ENCODE measurements at places on chromosomes 3 and 15.

DNA sequence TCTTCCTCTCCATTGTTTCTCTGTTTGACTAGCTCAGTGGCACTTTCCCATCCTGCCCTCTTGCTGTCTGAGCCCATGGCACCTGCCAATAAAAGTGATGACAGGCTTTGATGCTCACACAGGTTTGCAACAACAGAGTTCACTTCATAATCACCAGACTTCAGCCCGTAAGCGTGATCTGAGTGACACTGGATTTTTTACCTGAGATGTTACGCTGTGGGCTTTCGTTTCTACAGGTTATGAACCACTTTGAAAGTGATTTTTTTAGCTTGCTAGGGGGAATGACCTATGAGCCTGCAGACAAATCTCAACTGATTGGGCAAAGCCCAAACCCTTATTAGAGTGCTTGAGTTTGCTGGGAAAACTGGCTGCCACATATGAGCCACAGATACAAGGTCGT lies 173.9 kb upstream of the ICE2 start:
- DNase-seq: no peak
- peaks cover 20% of the 10 kb centered on the region for H3K4me1 ChIP-seq
- peaks cover 15% of the 10 kb centered on the region for H3K27me3 ChIP-seq
- no peak overlapping the region for H3K27ac ChIP-seq

- peak; percentile 36 for DNase-seq
- H3K4me1 ChIP-seq: peaks cover 4% of the 10 kb centered on the region
- H3K27ac ChIP-seq: no peak overlapping the region
- peak overlapping the region; percentile 34 for H3K4me3 ChIP-seq
These were observed 184.5 kb downstream of the FEZF2 start for GRCh38 chr3:62188681-62189375.

DNA sequence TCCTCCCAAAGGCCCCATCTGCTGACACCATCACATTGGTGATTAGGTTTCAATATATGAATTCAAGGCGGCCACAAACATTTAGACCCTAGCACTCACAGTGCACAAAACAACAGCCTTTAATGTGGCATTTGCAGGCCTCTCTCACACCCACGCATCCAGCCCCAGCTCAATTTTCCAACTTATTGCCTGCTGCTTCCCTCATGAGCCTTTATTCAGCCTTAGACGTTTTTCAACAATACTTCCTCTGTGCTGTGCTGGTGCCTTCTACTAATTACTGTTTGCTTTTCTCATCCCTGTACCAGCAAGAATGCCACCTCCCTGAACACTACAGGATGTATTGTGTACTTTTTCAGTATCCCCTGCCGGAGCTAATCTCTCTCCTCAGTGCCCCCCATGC lies 334.6 kb downstream of the GABRB3 start:
- H3K4me3 ChIP-seq: no peak overlapping the region
- H3K4me1 ChIP-seq: no peaks in the 10 kb centered on the region
- no peaks in the 10 kb centered on the region for H3K27me3 ChIP-seq
- no peak overlapping the region for H3K27ac ChIP-seq
- H3K36me3 ChIP-seq: no peaks in the 10 kb centered on the region

GRCh38 chr3:104388619-104389018 lies 978.1 kb upstream of the ALCAM start:
- H3K36me3 ChIP-seq: no peaks in the 10 kb centered on the region
- DNase-seq: no peak
- H3K27me3 ChIP-seq: no peaks in the 10 kb centered on the region
- H3K4me3 ChIP-seq: no peak overlapping the region

GRCh38 chr3:159929171-159930141 lies 59.2 kb upstream of the IL12A start:
- DNase-seq: peak; percentile 5
- peak overlapping the region; percentile 53 for H3K27ac ChIP-seq
- H3K4me3 ChIP-seq: no peak overlapping the region
- H3K4me1 ChIP-seq: peaks cover 8% of the 10 kb centered on the region

GRCh38 chr15:42184296-42184695 lies 23.8 kb downstream of the VPS39 start:
- no peak overlapping the region for H3K4me3 ChIP-seq
- H3K4me1 ChIP-seq: no peaks in the 10 kb centered on the region
- DNase-seq: no peak
- H3K27ac ChIP-seq: no peak overlapping the region
- H3K36me3 ChIP-seq: peaks cover 57% of the 10 kb centered on the region

DNA sequence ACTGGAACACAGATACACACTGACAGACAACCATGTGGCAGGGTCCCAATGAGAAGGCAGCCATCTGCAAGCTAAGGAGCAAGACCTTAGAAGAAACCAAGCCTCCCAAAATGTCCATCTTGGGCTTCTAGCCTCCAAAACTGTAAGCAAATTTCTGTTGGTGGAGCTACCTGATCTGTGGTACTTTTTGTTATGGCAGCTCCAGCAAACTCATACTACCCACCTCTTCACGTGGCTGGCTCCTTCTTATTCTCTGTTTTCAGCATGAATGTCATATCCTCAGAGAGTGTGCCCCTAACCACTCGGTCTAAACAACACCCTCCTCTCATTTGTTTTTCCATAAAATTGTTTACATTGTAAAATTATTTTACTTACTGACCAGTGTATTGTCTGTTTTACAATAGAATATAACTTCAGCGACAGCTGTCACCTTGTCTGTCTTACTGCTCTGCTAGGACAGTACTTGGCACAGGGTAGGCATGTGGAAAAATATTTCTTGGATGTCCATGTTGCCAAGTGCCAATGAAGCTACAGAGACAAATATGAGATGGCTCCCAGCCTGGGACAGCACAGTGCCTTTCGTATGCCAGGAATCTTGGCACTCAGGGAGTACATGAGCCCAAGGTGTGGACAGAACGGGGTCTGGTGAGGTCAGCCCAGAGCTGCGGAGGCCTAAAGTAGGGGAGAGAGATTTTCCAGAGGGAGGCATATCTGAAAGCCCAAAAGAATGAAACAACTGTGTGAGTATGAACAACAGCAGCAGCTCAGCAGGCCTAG lies 17.4 kb upstream of the SLC25A36 start:
- H3K36me3 ChIP-seq: no peaks in the 10 kb centered on the region
- no peak for DNase-seq
- H3K4me1 ChIP-seq: no peaks in the 10 kb centered on the region
- H3K4me3 ChIP-seq: no peak overlapping the region

GRCh38 chr15:84609818-84610525 lies 9.2 kb downstream of the ZSCAN2 start:
- no peak for DNase-seq
- H3K27me3 ChIP-seq: no peaks in the 10 kb centered on the region
- H3K36me3 ChIP-seq: peaks cover 14% of the 10 kb centered on the region
- peaks cover 4% of the 10 kb centered on the region for H3K4me1 ChIP-seq
- no peak overlapping the region for H3K27ac ChIP-seq

- no peaks in the 10 kb centered on the region for H3K36me3 ChIP-seq
- no peaks in the 10 kb centered on the region for H3K27me3 ChIP-seq
- no peak for DNase-seq
- H3K4me3 ChIP-seq: no peak overlapping the region
- H3K4me1 ChIP-seq: no peaks in the 10 kb centered on the region
- no peak overlapping the region for H3K27ac ChIP-seq
These were observed 72.1 kb downstream of the OTOL1 start for GRCh38 chr3:161568671-161569070.

DNA sequence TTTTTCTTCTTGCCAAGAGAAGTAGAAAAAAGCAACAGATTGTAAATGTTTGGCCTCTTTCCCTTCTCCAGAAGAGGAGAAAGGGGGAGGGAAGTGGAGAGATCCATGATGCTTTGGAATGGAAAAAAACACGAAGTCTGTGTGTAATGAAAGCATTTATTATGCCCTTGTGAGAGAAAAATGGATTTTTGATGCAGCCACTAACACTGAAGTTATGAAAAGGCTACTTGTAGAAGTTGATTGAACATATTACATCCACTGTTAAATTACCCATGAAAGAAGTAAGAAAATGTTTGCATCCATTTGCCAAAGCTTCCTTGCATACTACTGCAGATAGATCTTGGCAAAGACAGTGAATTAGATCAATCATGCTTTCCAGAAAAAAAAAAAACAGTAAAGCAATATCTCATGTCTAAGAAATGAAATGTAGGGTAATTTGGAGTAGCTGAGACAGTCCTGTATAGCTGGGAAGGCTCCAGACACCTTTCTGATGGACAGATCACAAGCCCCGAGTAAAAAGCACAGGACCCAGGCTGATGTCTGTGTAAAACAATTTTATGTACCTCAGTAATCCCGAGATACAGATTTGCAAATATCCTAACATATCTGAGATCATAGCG lies 295.5 kb downstream of the PLOD2 start:
- no peaks in the 10 kb centered on the region for H3K4me1 ChIP-seq
- no peak for DNase-seq
- no peaks in the 10 kb centered on the region for H3K27me3 ChIP-seq

- H3K27me3 ChIP-seq: no peaks in the 10 kb centered on the region
- no peak overlapping the region for H3K4me3 ChIP-seq
- DNase-seq: no peak
- no peak overlapping the region for H3K27ac ChIP-seq
- no peaks in the 10 kb centered on the region for H3K36me3 ChIP-seq
These were observed 37.0 kb downstream of the PCNP start for GRCh38 chr3:101611023-101611422.

DNA sequence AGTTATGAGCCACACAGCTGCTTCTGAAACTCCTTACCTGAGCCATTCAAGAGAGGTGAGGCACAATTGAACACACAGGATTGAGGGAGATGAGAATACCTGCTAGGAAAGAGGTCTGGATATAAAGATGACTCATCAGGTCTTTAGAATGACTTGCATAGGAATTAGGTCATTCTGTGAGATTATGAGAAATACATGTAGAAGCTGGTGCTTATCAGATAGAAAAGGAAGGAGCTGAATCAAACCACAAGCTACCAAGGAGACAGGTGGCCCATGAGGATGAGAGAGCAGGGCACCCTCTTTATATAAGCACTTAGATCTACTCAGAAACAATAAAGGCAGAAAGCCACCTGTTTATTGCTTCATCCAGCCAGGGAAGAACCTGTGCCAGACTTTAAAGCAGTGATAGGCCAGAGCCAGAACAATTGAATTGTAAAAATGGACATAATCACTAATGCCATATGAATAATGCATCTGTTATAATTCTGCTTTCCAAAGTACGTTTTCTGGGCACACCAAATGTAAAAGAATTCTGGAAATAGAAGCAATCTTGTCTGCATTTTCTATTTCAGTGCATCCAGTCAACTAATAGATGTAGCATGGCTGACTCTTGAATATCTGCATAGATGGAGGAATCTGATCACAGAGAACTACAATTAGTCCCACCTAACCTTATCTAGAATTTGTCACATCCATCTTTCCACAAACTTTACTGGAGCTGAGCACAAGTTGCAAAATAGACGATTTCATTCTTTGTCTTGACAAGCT lies 74.9 kb downstream of the PIK3R4 start:
- H3K27ac ChIP-seq: no peak overlapping the region
- no peak overlapping the region for H3K4me3 ChIP-seq
- peaks cover 10% of the 10 kb centered on the region for H3K36me3 ChIP-seq
- no peak for DNase-seq
- no peaks in the 10 kb centered on the region for H3K27me3 ChIP-seq
- peaks cover 7% of the 10 kb centered on the region for H3K4me1 ChIP-seq

- H3K27me3 ChIP-seq: no peaks in the 10 kb centered on the region
- no peak overlapping the region for H3K4me3 ChIP-seq
- peaks cover 77% of the 10 kb centered on the region for H3K36me3 ChIP-seq
- no peak for DNase-seq
- H3K4me1 ChIP-seq: peaks cover 21% of the 10 kb centered on the region
- H3K27ac ChIP-seq: no peak overlapping the region
These were observed 13.0 kb downstream of the MCM2 start for GRCh38 chr3:127611251-127611650.

DNA sequence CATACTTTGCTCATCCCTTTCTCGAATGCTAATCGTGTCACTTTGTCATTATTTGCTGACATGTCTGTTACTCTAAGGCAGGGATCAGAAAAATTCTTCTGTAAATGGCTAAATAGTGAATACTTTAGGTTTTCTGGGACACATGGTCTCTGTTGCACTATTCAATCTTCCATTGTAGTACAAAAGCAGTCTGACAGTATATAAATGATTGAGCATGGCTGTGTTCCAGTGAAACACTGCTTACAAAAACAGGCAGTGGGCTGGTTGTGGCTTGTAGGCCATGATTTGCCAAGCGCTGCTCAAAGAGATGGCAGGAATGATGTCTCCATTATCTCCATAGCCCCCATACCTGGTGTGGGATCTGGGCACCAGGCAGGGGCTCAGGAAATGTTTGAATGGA lies 45.6 kb downstream of the TMEM266 start:
- no peaks in the 10 kb centered on the region for H3K4me1 ChIP-seq
- no peak for DNase-seq
- H3K4me3 ChIP-seq: no peak overlapping the region
- H3K27ac ChIP-seq: no peak overlapping the region
- H3K27me3 ChIP-seq: peaks cover 7% of the 10 kb centered on the region

- no peak for DNase-seq
- H3K4me3 ChIP-seq: no peak overlapping the region
- H3K27me3 ChIP-seq: no peaks in the 10 kb centered on the region
- H3K36me3 ChIP-seq: peaks cover 64% of the 10 kb centered on the region
These were observed 24.6 kb upstream of the IL20RB start for GRCh38 chr3:136932978-136933772.

GRCh38 chr3:194592798-194593752 lies 40.1 kb downstream of the TMEM44 start:
- no peak for DNase-seq
- H3K27me3 ChIP-seq: no peaks in the 10 kb centered on the region
- no peak overlapping the region for H3K4me3 ChIP-seq
- H3K4me1 ChIP-seq: peaks cover 5% of the 10 kb centered on the region
- H3K36me3 ChIP-seq: no peaks in the 10 kb centered on the region
- H3K27ac ChIP-seq: no peak overlapping the region

DNA sequence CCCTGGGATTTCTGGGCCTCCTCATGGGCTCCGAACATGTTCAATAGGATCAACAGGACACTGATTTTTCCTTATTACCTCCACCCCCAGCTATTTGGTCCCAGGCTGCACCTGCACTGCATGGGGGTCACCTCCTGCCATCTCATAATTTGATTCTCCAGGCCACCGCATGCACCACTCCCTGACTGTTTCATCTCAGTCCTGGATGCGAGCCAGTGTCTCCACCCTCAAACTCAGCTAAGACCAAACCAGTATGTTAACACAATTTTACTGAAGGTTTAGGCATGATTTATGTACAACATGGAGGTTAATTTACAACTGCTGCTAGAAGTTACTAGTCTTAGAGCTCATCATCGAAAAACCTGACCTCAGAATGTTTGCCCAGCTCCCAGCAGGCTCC lies 249.5 kb downstream of the UACA start:
- no peak overlapping the region for H3K27ac ChIP-seq
- peaks cover 50% of the 10 kb centered on the region for H3K27me3 ChIP-seq
- peaks cover 20% of the 10 kb centered on the region for H3K36me3 ChIP-seq
- H3K4me3 ChIP-seq: no peak overlapping the region
- DNase-seq: no peak
- H3K4me1 ChIP-seq: peaks cover 19% of the 10 kb centered on the region

- H3K4me1 ChIP-seq: no peaks in the 10 kb centered on the region
- DNase-seq: no peak
- no peak overlapping the region for H3K4me3 ChIP-seq
- H3K27ac ChIP-seq: no peak overlapping the region
These were observed 554.5 kb downstream of the ZIC1 start for GRCh38 chr3:147963711-147964110.

GRCh38 chr15:77578641-77579372 lies 53.9 kb downstream of the LINGO1 start:
- H3K27me3 ChIP-seq: no peaks in the 10 kb centered on the region
- no peak overlapping the region for H3K4me3 ChIP-seq
- H3K36me3 ChIP-seq: no peaks in the 10 kb centered on the region
- no peaks in the 10 kb centered on the region for H3K4me1 ChIP-seq
- no peak overlapping the region for H3K27ac ChIP-seq

All from T-helper 2 cell treated with Interferon-gamma antibody and Interleukin-4, amounts not matched to agents 5 μg/mL and 100 μg/mL, for 36 hours (primary cell).